Transverse colon (tissue), 4 donors: ENCODE measurements at places on chromosomes 16 and 17.

- no peak for DNase-seq
These were observed 237.3 kb upstream of the TNRC6C start for GRCh38 chr17:77720946-77721845.

- DNase-seq = no peak
These were observed 8.8 kb downstream of the NKD1 start for GRCh38 chr16:50557046-50557445.

DNA sequence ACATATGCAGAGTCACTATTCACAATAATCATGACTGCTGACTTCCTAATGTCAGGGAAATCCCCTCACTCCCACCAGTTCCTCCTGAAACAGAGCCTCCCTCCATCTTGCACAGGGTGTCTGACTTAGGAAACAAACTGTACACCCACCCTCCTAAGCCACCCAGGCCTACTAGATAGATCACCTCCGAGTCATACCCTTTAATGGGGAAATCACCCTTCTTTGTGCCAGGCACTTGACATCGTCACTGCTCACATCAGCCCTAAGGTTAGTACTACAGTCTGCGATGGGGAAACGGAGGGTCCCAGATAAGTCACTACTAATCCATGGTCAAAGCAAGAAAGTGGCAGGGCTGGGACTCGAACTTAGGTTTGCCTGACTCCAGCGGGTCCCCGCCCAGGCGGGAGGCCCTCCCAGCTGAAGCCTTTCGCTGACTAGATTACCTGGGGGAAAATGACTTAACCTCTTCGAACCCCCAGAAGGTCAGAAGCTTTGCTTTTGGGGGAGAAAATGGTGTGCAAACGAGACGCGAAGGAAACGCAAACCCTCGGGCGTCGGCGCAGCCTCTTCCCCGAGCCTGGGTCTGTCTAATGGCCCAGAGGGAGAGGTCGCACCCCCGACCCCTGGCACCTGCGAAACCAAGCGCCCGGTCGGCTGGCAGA is 3.4 kb upstream of the MLLT6 start:
- peak; percentile 59 for DNase-seq

DNA sequence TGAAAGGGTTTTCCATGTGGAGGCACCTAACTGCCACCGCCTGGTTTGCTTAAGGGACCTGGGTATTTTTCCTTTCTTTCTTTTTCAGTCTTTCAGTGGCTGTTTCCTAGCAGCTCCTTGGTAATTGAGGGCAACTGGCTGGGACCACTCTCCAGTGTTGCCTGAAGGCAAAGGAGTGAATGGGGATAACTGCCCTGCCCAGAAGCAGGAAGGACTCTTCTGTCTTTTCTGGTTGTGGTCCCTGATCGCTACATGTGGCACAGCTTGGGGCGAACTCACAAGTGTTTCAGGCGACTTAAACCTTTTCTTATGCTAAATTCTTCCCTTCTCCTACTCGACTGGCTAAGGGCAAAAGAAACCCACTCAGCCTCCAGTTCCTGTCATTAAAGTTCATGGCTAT is 10.1 kb upstream of the TMEM98 start:
- no peak for DNase-seq

DNA sequence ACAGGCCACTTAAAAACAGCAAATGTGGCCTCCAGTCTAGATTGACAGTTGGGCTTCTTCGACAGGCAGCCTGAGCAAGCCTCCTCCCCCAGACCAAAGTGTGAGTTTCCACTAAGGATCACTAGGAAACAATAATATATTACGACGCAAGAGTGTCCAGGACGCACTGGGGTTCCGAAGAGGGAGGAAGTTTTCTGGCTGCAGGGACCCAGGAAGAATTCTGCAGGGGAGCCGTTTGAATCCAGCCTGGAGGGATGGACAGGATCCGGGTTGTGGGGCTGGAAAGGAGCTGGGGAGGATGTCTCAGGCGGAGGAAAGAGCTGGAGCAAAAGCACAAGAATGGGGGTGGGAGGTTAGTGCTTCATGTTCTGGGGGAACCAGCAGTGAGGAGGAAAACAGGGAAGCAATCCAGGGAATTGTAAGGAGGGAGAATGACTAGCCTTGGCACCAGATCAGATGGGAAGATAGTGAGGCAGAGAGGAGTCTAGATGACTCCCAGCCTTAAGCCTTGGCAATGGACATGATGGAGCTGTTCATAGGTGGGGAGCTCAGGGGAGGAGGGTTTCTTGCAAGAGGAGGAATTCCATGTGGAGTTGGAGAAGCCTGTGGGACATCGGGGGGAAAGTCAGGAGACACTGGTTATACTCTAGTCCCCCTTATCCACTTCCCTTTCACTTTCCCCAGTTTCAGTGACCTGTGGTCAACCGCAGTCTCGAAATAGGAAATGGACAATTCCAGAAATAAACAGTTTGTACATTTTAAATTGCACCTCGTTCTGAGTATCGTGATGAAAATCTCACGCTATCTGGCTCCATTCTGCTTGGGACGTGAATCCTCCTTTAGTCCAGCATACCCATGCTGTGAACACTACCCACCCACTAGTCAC is 26.6 kb downstream of the NGFR start:
- no peak for DNase-seq

DNA sequence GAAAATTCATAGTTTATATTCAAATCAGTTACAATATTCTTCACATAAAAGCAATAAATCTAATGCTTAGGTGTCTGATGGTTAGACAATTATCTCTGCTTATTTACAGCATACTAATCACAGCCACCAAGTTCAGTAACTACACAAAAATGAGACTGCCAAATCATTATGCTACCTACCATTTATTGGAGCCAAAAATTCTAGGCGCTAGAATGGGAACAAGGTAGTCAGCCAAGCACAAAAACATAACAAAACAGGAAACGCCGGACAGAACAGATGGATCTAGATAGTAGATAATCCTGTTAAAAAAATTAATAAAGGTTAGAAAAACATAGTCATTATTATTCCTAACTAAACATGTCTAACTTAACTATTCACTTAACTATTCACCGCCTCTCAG is 3.6 kb downstream of the ARL6IP1 start:
- DNase-seq = no peak

- DNase-seq = peak; percentile 91
These were observed 528 bp downstream of the PER1 start for GRCh38 chr17:8151641-8152111.

- no peak for DNase-seq
These were observed 26.8 kb upstream of the FBXO47 start for GRCh38 chr17:38994026-38994425.

- no peak for DNase-seq
These were observed 227.8 kb downstream of the CCDC182 start for GRCh38 chr17:57517273-57517631.

- DNase-seq = no peak
These were observed 144.1 kb upstream of the HLF start for GRCh38 chr17:55120651-55121050.

DNA sequence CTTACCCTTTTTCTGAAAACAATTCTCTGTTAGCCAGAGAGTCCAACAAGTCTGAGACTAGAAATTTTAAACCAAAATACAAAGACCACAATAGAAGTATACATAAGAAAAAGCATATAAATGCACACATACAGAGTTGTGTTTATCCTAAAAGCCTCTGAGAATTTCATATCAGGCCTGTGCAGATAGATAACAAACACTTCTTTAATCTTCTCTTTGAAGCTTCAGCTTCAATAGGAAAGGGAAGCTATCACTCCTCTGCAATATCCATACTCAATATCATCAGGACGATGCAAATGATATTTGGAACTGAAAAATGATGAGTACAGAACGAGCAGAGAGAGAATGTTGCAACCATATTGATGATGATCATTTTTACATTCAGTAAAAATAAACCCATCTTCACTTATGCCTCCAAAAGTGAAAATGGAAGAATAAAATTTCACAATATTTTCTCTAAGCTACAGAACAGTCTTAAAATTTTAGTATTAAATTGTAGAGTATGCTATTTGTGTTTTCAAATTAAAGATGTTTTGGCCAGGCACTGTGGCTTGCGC is 61.6 kb downstream of the SKAP1 start:
- DNase-seq = no peak

GRCh38 chr16:50235581-50235980 is 30.8 kb upstream of the ADCY7 start:
- no peak for DNase-seq

GRCh38 chr16:16148755-16149154 is 74.5 kb downstream of the ABCC6 start:
- no peak for DNase-seq

- peak; percentile 82 for DNase-seq
These were observed 94.6 kb downstream of the BANP start for GRCh38 chr16:88045820-88046303.

DNA sequence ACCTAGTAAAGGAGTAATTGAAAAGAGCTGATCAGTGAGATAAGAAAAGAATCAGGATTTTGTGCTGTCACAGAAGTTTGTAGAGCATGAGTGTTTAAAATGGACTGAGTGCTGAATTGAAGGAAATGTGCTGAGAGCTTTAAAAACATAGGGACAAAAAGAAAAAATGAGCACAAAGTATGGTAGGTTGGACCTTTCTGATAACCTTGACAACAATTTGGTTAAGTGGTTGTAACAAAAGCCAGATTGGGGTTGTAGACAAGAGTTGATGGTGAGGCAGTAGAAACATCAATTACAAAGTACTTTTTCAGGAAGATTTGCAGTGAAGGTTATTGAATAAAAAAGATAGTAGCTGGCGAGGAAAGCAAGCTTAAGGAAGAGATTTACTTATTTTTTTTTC is 674.7 kb upstream of the KIF2B start:
- no peak for DNase-seq

DNA sequence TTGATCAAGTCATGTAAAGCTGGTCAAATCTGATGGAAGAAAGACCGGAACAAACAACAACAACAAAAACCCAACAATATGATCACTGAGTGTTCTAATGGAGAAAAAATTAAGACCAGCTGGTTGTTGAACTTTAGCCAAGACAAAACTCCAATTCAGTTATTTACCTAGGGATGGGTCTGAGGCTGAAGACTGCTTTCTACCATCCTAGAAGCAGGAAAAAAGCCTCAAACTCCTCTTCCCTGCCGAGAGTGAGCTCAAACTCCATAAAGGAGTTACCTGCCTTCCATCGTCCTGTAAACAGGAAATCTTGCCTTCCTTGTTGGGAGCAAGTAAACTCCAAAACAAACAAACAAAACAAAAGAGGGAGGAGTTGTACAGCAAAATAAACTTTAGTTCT is 23.1 kb upstream of the TMEM98 start:
- DNase-seq = no peak

DNA sequence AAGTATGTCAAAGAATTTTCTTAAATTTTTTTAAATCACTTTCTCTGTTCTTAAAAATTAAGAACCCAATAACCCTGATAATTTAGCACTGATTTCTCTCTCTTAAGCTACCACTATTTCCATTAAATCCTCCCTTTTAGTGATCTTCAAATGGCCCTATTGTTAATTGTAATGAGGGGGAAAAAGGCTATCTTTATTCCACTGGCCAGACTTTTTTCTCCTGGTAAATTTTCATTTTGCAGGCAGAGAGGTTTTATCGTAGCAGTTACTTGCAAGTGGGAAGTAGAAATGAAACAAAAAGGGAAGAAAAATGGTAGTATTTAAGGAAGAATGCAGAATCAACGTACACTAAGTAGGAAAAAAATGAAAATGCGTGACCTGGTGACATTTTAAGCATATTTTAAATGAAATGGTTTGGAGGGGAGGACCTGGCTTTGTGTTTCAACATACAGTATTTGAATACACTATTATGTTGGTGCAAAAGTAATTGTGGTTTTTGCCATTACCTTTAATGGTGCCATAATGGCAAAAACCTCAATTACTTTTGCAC is 224.9 kb downstream of the TANC2 start:
- DNase-seq = no peak

DNA sequence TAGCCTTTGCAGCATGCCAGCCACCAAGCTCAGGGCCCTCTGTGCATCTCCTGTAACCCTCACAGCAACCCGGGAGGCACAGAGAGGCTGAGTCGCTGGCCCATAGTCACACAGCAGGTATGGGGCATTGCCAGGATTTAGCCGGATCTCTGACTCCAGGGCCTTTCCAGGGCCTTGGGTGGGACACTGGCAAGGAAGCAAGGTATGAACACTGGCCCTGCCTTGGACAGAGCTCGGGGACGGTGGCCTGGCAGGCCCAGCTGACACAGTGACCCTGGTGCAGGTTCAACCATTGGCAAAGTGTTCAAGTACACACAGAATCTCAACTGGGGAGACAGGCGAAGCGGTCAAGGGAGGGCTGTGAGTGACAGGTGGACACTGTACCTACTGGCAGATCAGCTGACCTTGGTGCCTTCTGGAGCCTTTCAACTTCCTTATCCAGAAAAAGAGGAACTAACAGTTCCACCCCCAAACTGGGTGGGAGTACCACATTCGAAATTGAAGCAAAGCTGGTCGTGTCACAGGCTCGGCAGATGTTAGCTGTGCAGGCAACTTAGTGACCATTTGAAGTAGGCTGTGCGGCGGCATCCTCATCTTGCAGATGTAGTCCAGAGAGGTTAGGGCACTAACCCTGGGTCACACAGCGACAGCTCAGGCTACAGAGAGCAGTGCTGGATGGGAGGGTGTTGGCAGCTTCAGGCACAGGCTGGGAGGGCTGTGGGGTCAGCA is 287.4 kb downstream of the SEC14L1 start:
- peak; percentile 35 for DNase-seq

DNA sequence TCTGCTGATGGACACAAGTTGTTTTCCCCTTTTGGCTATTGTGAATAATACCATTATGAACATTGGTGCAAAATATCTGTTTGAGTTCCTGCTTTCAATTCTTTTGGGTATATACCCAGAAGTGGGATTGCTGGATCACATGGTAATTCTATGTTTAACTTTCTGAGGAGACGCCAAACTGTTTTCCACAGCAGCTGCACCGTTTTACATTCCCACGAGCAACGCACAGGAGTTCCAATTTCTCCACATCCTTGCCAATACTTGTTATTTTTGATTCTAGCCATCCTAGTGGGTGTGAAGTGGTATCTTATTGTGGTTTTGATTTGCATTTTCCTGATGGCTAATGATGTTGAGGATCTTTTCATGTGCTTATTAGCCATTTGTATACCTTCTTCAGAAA is 43.4 kb upstream of the GAS7 start:
- DNase-seq = no peak

DNA sequence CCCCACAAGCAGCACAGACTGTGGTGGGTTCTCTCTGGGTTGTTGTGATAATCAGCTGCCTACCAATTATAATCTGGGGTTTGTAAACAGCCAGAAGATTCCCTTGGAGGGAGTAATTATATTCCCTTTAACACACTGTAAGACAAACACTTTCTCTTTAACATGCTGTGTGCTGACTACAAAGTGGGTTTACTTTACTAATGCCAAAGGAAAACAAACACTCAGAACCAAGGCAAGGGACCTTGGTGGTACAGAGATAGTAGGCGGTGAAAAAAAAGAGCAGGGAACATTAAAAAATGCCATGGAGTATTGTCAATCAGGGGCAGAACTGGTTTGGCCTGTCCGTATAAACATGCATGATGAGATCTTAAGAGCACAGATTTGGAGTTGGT is 3.0 kb upstream of the VAT1L start:
- no peak for DNase-seq

- DNase-seq = no peak
These were observed 981 bp downstream of the BEAN1 start for GRCh38 chr16:66427871-66428681.

GRCh38 chr16:29698484-29699323 is 19.7 kb downstream of the QPRT start:
- no peak for DNase-seq
